ENCODE measurements at places on chromosomes 3 and 15.

- no peak for DNase-seq
Observed at GRCh38 chr3:161081633-161082032, 23.5 kb downstream of the B3GALNT1 start.

DNA sequence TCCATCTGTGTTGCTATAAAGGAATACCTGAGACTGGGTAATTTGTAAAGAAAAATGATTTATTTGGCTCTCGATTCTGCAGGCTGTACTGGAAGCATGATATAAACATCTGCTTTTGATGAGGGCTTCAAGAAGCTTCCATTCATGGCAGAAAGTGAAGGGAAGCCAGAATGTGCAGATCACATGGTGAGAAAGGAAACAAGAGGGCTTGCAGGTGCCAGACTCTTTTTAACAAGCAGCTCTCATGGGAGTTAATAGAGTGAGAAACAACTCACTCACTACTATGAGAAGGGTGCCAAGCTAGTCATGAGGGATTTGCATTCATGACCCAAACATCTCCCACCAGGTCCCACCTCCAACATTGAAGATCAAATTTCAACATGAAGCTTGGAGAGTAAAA lies 247.2 kb downstream of the ZIC4 start:
- no peak for DNase-seq

DNA sequence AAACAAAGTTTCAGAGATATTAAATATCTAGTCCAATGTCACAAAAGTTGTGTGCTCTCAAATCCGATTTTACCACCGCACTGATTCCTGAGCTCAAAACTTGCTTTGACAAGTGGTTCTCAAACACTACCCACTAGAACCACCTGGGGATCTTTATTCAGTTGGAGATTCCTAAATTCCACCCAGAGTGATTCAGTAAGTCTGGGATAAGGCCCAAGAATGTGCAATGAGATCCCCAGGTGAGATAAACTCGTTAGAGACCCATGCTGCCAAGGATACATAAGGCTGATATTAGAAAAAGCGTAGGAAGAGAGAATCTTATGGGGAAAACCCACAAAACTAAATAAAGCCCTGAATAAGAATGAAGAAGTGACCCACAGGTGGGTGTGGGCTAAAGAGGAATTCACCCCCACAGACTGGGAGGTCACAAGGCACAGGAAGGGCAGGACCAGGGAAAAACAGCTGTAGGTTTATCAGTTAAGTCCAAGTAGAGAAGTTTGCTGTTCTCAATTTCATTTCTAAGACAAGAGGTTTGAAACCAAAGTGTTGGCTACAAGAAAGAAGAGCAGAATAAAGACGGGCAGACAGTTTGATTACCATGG lies 11.5 kb upstream of the RPS17 start:
- no peak for DNase-seq

GRCh38 chr3:127053979-127054378 lies 71.1 kb downstream of the PLXNA1 start:
- no peak for DNase-seq

- DNase-seq = no peak
Observed at GRCh38 chr3:7875925-7876324, 625.7 kb upstream of the LMCD1 start.

- DNase-seq = no peak
Observed at GRCh38 chr3:29067007-29067406, 213.9 kb upstream of the RBMS3 start.

GRCh38 chr15:68658641-68659358 lies 80.0 kb downstream of the CORO2B start:
- DNase-seq = peak; percentile 21

- no peak for DNase-seq
Observed at GRCh38 chr3:158095814-158096704, 10.2 kb downstream of the SHOX2 start.

- no peak for DNase-seq
Observed at GRCh38 chr15:69219690-69220089, 59.3 kb downstream of the GLCE start.

- no peak for DNase-seq
Observed at GRCh38 chr3:55585856-55586255, 98.8 kb upstream of the WNT5A start.

DNA sequence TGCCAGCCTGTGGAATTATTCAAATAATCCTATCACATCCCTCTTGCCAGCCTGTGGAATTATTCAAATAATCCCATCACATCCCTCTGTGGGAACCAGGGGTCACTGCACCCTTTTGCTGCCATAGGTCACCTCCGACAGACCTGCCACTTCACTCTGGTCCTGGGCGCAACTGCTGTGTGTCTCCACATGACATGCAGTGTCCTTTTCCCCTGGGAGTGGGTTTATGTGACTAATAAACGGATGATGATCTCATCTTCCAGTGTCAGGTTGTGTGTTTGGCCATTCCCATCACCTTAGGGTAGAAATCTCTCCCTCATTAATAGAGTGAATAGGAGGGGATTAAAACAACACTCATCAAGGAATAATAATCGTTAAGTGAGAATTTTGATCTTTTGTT lies 603.6 kb upstream of the NR2F2 start:
- DNase-seq = no peak

GRCh38 chr15:28962851-28963710 lies 77.3 kb downstream of the APBA2 start:
- no peak for DNase-seq

GRCh38 chr3:16179771-16180736 lies 5.6 kb downstream of the GALNT15 start:
- no peak for DNase-seq

- no peak for DNase-seq
Observed at GRCh38 chr15:92268900-92269299, 124.8 kb upstream of the ST8SIA2 start.

- no peak for DNase-seq
Observed at GRCh38 chr3:28502397-28502937, 153.8 kb upstream of the AZI2 start.

DNA sequence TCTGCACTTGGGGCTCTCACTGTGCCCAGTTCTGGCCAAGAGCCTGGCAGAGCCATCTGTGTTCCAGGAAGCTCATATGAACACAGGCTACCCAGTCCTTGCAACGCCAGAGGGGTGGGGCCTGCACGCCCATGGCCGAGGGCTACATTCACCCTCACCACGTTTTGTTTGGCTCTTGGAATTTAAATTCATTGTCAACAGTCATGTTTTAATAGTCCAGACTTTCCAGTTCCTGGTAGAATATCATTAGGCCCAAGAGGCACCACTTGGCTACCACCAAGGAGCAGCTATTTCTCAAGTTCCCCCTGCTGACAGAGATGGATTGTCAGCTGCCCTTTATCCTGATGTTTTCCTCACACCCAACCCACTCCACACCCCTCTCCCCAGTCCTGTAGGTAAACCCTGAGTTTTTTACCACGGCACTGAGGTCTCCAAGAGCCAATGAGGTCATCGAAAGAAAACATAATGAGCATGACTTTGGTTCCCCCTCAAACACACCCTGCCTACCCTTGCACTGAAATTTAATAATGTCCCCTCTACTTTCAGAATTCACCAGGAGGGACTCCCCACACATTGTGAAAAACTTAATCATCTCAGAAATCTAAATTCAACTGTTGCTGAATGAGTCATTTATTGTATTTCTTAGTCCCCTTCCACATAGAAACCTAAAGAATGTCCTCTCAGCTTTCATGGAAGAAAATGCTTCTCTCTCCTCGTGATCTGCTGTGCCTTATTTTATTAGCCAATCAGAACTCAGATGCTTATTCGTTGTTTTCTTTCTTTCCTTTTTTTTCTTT lies 125.1 kb downstream of the SHQ1 start:
- DNase-seq = no peak

DNA sequence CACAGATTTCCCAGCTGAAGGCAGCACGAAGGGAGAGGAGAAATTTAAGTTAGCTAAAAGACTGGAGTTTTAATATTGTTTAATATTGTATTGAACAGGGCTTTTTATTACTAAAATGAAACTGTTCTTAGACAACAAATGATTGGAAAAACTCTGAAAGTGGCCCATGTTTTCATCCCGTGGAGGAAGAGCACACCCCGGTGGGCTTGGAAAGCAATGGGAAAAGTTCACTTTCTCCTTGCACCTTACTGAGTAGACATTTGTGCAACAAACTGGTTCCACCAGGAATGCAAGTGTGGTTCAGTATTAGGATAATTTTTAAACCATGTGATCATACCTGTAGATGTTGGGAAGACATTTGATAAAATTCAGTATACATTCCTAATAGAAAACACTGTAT lies 8.2 kb upstream of the ESYT3 start:
- DNase-seq = no peak

DNA sequence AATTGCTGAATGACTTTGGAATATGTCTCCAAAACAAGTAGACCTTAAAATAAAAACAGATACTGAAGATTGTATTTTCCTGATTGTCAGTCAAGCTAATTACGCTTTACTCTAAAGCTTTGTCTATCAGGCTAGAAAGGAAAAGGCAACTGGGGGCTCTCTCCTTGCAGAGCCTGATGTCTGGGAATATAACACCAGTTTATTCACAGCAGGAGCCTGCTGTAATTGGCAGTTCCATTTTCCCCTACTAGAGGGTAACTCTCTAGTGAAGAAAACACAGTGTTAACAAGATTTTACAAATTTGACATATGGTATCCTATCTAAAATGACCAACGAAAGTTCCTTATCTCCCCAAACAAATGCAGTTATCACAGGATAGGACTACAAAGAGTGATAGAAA lies 158.8 kb downstream of the PDZRN3 start:
- no peak for DNase-seq

DNA sequence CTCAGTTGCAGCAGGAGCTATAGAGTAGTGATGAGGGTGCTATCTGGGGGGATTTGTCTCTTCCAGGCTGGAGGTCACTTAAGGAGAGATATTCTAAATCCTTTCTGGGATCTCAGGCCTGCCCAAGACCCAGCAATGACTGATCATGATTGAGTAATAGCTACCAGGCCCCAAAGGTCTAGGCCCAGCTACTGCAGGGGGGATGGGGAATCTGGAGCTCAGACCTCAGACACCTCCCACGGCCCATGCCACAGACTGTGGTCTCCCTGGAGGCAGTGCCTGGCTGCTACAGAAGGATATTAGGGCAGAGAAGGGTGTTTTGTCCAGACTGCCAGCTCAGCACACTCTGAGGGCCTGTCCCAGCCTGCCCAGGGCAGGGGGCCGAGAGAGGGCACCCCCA lies 6.9 kb downstream of the SLC38A3 start:
- DNase-seq = no peak

DNA sequence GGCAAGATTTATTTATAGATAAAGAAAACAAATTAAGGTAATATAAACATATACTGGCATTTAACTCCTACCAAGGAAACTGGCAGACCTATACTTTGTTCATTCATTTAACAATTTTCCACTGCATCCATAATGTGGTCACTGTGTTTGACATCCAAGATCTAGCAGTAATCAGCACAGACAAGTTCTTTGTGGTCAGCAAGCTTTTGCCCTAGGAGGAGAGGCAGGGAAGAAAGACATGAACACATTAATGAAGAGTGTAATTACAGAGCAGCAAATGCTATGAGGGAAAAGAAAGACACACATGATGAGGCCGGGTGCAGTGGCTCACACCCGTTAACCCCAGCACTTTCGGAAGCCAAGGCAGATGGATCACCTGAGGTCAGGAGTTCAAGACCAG lies 34.4 kb downstream of the SUCLG2 start:
- DNase-seq = no peak

DNA sequence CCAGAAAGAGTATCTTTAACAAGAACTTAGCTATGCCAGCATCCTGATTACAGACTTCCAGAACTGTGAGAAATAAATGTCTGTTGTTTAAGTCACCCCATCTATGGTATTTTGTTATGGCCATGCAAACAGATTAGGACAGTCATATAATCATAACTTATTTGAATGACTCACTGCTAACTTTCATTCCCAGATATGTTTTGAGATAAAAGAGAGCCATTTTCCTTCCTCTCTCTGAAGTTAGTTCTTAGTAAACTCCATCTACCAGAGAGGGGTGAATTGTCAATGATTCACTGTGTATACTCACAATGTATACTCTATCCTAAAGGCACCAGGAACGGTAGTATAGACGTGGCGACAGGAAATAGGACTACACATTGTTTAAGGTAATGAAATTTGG lies 179.4 kb upstream of the DPH6 start:
- no peak for DNase-seq

GRCh38 chr15:70802629-70803028 lies 39.3 kb upstream of the UACA start:
- no peak for DNase-seq

DNA sequence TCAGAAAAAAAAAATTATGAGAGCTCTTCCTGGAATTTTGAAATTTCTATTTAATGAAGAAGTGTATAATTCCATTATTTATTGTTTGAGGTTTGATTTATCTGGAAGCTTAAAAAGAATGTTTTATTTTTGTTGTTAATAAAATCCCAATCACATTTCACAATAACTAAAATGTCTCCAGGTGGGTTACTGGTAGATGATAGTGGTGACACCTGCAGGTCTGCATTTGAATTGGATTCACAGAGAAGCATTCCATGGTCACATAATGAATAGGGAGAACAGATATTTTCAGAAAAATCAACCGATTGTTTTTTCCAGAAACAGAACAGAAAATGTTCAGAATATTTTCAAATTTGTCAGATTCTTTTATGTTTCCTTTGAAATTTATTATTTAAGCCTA lies 48.3 kb downstream of the ASB7 start:
- DNase-seq = no peak

DNA sequence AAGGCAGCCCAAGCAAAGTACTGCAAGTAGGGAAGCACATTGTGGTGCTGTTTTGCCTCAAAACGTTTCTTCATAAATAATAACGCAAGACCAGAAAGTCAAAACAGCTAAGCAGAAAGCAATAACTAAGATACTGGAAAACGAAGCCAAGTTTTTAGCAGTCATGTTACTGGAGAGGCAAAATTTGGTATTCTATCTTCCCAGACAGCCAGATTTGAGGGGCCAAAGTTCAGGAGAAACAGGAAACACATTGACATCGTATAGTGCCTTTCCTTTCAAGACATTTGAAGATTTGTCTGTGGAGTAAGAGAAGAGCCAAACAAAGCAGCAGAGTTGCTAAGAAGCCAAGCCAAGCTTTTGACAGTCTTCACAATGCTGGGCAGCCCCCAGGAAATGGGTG lies 843.6 kb upstream of the NECTIN3 start:
- DNase-seq = no peak

- no peak for DNase-seq
Observed at GRCh38 chr3:156606729-156607128, 51.8 kb upstream of the SSR3 start.

DNA sequence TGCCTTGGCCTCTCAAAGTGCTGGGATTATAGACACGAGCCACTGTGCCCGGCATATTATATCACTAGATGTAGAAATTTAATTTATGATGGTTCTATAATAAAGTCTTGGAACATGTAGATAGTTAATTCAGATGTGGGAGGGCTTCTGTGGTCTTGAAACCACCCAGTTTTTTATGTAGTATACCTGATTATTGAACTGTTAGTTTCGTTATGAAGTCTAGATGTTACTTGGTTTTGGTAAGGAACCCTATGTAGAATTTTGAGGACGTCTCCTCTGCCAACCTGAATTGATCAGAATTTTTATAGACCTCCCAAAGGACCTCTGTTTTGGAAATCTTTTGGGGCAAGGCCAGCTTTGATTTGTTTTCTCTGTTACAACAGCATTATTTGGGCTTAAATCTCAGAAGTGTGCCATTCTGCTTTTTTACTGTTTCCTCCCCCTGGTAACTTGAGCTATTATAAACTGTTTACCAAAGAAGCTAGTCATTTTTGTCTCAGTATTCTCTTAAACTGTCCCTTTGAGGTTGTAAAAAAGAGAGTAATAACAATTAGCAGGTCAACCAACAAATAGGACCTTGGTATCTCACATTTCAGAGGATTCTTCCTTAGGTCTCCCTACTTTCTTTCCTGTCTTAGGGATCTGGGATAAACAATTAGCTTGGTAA lies 20.8 kb downstream of the AKAP13 start:
- no peak for DNase-seq

All from right forelimb (tissue), 1 donor.